ENCODE measurements at places on chromosomes 5 and 9.
A peak's percentile ranks its signal among the peaks of the same experiment; 100 is the strongest.

- no peak for DNase-seq
These were observed 3.0 kb downstream of the MVB12B start for GRCh38 chr9:126329476-126330275.

- peak; percentile 35 for DNase-seq
These were observed 26.2 kb upstream of the SHC3 start for GRCh38 chr9:89204801-89205200.

DNA sequence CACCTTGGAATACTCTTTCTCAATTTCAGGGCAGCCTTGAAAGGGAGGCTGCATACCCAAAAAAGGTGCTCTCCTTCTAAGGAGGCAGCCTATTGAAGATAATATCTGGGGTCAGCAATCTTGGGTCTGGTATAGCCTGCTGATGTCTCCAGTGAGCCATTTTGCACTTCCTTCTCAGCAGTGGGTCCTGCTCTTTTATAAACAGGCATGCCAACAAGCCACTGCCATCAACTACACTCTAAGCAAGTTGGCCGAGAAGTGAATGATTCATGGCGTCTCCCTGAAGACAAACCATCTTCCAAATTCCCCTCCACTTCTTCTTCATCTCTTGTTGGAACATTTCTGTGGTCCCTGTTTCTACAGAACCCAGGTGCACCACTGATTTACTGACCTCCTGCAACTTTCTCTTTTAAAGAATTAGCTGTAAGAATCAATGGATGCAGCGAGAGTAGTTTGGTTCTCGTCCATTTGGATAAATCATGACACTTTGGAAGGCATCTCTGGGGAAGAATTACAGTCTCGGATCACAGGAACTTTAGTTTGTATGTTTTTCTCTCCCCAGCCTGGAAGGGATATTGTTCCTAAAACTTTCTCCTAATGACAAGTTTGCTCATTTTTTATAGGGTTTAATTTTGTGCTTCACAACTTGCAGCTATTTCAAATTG, 108.3 kb downstream of the INSYN2B start:
- no peak for DNase-seq

DNA sequence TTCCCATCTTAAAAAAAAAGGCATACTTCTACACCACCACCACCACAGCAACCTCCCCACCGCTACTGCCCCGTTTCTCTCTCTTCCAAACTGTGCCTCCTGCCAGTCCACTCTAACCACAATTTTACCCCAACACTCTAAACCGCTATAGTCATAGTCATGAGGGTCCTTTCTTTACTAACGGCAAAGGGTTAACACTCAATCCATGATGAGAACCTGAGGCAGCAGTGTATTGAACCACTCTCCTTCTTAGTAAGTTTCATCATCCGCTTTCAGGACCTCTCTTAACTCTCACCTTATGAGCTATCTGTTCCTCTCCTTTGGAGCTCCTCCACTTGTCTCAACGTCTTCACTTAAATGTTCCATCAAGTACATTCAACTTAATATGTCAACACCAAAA, 34.0 kb downstream of the IDNK start:
- DNase-seq: no peak

DNA sequence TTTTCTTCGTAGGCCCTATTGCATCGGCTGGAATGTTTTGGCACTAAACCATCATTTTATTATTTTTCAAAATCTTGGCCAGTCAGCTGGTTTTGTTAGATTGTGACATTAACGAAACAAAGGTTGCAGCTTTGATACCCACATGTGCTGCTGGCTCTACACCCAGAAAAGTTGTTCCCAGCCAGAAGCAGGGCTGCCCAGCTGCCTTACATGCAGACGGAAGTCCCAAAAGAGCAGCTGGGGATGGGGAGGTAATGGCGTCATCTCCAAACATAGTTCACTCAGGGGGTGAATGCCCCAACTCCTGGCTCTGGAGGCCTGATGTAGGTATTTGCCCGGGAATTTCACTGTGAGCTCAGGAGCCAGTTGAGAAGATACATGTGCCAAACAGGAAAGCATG, 23.3 kb downstream of the TMEM171 start:
- DNase-seq: no peak

- DNase-seq: no peak
These were observed 10.7 kb upstream of the DIPK1B start for GRCh38 chr9:136701668-136702053.

Measured in suppressor macrophage treated with lipopolysaccharide for 4 hours (primary cell).